Muscle of leg (tissue), 16 donors: ENCODE measurements at places on chromosomes 4 and X.

DNA sequence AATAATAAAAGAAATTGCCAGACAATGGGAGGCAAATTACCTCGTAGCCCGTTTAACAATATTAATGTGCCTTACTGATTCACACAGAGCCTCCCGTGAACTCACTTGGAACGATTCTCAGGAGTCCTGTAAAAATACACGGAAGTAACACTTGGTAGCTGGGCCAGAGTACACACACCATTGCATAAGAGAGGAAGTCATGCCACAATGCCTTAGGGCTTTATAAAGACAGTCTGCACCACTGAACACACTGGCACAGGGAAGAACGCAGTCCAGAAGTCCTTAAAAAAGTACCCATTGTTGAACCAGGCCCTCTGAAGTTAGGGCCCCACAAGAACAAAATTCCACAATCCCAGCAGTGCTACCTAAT lies 15.1 kb downstream of the SLC2A9 start:
- DNase-seq: peak; percentile 80

- no peak for DNase-seq
Measured at GRCh38 chr4:119010909-119011606, 122.4 kb downstream of the SYNPO2 start.

DNA sequence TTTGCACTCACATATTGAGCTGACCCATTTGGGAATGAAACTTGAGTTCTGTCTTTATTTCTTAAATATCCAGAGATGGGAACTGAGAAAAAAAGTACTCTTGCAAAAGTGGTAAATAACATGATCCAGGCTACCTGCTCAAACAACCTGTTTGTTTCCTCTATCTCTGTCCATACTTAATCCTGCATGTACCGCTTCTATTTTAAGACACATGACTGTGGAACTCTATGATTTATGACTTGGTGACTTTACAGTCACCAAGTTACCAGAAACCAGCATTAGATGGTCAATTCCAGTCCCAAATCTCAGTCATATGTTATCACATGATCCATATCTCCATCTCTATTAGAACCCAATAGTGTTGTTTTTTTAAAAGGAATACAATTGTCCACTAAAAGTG lies 606.7 kb downstream of the EPHA5 start:
- no peak for DNase-seq

DNA sequence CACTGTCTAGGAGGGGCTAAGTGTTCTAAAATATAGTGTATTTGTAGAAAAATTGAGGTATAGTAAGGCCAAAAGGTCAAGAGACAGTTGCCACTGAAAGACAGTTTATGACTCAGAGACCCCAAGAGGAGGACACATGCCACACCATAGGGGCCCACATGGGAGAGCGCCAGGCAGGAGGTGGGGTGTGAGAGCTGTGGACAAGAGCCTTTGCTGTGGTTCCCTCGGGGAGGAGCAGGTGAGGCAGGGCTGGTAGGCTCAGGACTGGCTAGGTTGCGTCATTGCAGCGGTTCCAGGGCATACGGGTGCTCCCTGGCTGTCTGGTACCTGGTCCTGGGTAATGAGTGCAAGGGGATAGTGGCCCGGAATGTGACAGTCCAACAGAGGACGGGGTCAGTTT lies 37.6 kb downstream of the CCNQ start:
- DNase-seq: no peak

DNA sequence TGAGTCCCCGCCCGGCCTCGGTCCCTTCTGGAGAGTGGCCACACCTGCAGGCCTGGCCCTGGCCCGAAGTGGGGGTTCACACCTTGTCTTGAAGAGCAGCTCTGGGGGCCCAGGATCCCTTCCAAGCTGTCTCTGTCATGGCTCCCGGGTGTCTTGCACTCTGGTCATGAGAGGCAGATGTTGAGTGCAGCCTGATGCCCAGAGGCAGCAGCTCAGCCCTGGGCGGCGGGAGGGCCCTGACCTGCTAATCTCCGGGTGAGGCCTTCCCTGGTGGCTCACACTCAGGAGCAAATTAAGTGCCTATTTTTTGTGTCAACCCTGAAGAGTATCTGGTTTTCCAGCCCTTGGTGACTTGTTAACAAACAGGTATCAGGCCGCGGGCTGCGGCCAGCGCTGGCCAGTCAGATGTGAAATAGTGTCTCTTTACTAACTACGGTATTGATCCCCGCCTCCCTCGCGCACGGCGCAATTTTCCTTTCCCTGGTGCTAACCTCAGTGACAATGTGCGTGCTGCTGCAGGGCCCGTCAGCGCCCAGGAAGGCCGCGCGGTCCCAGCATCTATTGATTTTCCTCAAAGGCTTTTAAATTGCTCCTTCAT lies 24.2 kb downstream of the NKX1-1 start:
- DNase-seq: no peak

DNA sequence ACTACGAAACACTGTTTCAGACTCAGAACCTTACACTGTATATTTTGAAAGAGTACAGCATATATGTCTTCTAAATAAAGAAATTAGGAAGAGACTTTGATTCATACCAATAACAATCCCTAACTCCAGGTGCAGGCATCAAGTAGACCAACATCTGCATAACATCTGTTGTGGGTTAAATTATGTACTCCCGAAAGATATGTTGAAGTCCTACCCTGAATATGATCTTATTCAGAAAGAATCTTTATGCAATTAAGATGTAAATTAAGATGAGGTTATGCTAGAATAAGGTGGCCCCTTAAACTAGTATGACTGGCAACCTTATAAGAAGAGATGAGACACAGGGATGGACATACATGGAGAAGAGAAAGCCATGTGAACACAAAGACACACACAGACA lies 117.9 kb downstream of the INPP4B start:
- no peak for DNase-seq

GRCh38 chrX:71439420-71439819 lies 73.3 kb downstream of the TAF1 start:
- DNase-seq: no peak

- DNase-seq: peak; percentile 77
Measured at GRCh38 chr4:676871-677235, 2.5 kb downstream of the MYL5 start.

GRCh38 chrX:120840827-120841226 lies 34.8 kb downstream of the CT47B1 start:
- DNase-seq: no peak

DNA sequence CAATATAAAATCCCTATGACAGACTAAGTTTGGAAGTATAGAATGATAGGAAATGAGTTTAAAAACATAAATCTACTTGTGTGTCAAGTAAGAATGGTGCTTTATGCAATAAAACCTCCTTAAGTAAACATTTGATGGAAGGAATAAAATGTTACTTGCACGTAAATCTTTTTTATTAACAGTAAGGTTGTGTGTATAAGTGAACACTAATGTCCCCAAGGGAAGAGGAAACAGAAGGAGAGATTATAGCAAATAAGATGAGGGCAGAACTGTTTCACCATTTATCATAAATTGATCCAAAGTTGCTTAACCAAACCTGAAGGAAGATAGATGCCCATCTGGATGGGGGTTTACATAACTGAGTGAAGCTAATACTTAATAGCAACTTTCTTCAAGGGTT lies 86.8 kb downstream of the FRMPD4 start:
- DNase-seq: no peak

GRCh38 chrX:76148041-76148665 lies 24.7 kb upstream of the PBDC1 start:
- DNase-seq: peak; percentile 45

- no peak for DNase-seq
Measured at GRCh38 chr4:87512400-87512799, 16.8 kb downstream of the SPARCL1 start.

DNA sequence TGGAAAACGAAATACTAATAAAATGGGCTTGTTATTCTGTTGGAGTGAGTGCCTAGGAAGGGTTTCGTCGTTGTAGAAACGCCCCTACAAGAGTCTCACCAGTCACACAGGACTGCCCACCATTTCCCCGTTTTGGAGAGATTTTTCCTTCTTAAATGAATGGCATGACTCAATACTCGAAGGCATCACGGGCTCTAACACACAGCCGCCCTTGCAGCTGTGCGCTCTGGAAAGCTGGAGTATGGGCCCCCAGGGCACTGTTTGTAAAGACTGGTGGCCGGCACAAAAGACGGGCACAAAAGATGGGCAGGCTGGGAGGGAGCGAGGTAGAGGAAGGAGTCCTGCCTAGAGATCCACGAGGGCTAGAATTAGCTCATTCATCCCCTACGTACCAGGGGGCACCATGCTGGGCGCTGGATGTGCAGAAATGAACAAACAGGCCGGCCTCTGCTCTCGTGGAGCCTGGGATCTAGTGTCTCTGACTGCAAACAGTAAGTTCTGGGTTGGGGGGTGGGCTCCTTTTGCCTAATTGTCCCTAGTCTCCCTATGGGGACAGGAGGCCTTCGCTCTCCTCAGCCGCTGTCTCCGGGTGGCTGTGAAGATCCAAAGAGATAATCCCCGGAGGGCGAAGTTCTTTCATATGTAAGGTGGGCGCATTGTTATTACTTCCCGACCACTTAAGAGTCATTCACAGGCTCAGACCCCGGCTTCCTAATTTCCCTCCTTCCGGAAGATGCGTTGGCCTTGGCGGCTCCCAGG lies 1.0 kb upstream of the SFRP2 start:
- peak; percentile 63 for DNase-seq

DNA sequence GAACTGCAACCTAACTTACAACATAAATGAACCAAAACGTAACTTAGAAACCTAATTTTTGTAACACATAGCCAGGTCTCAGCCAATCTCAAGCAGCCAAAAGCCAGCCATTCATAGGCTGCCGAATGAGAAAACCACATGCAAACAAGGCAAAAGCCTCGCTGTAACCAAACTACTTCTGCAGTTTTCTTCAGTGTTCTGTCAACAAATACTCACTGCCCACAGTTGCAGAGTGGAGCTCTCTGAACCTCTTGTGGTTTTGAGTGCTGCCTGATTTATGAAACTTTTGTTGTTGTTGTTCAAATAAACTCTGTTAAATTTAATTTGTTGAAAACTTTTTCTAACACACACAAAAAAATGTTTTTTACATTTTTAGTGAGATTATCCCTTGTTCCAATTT lies 251.2 kb downstream of the PAPSS1 start:
- no peak for DNase-seq

- peak; percentile 59 for DNase-seq
Measured at GRCh38 chr4:6308899-6309643, 39.4 kb downstream of the WFS1 start.

DNA sequence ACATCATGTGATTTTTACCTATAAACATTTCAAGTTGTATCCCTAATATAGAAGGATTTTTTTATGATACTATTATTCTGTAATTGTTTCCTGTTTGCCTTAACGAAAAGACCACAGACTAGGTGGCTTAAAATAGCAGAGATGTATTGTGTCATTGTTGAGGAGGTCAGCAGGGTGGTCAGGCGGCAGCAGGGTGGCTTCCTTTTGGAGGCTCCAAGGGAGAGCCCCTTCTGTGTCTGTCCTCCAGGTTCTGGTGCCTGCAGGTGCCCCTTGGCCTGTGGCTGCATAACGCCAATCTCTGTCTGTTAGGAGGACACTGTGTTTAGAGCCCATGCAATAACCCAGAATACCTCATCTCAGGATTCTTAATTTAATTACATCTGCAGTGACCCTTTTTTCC lies 118.1 kb downstream of the TBL1X start:
- no peak for DNase-seq

DNA sequence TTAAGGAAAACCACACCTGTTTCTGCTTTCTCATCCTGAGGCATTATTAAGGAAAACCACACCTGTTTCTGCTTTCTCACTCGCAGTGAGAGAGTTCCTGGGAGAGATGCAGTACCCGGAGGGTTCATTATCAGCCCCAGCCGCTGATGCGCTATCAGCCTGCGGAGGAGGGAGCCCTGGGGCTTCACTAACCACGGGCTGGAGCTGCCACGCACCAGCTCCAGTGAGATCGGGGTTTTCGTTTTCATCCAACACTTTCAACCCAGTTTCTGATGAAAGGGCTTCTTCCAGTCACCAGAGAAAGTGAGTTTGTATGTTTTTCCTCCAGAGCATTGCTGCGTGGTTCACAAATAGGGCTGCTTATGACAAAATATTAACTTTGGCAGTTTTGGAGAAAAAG lies 93.2 kb upstream of the PRKX start:
- no peak for DNase-seq

GRCh38 chrX:16989750-16990149 lies 43.3 kb downstream of the REPS2 start:
- no peak for DNase-seq

GRCh38 chr4:158131027-158131426 lies 41.8 kb downstream of the GASK1B start:
- DNase-seq: peak; percentile 96

DNA sequence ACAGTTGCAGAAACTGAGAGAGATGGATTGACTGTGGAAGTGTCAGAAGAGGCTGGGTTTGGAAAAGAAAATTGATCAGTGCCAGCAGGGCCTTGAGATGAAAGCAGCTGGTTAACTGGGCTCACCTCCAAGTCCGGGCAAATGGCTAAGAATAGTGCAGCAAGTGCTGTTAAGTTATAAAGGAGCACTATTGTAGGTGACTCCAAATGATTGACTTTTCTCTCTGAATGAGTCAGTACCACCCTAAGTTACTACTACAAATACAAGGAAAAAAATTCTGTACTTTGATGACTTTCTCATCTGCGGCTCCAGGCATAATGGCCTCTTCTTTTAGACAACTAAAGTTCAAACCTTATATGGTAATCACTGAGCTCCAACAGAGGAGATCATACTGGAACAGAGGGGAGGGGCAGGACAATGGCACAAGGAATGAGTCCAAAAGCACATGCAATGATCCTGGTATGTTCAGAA lies 733.4 kb upstream of the INTU start:
- peak; percentile 85 for DNase-seq

DNA sequence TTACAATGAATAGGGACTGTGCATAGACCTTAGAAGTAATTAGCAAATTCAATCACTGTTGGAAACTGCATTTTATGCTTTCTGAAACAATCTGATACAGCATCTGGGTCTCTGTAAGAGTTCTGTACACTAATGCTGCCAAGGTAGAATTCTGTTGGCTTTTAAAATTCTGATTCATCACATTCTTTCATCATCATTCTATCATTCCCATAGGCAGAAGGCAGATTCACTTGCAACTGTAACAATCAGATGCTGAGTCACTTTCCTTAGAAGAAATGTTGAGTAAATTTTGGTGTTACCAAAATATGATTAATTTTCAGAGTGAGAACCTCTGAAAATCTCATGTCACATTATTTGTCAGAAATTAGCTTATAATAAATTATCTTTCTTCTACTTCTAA lies 267.2 kb downstream of the MAPK10 start:
- DNase-seq: no peak

DNA sequence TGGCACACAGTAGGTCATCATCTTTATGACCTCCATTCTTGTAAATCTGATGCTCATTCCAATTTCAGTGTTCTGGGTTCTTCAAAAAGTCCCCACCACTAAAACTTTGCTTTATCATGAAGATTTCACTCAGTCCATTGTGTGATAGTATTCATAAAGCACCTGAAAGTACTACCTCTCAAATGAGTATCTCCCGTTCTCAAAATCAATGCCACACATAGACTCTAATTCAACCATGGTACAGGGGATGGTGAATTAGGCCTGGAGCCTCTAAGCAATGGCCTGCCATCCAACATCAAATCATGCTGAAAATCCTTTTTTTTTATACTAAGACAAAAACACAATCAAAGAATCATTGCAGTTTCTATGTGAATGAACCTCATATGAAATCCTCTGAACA lies 19.4 kb upstream of the WAS start:
- DNase-seq: no peak

GRCh38 chr4:74331944-74332343 lies 23.7 kb downstream of the EPGN start:
- DNase-seq: no peak
